ENCODE measurements at places on chromosomes 5 and 9. TPM values are rescaled to one million over a fixed set of nuclear protein-coding genes. Genes with fewer than 3 reads are reported as not detected.

Gene LCP2
- 0.22 TPM for total RNA-seq

Gene FRMD3
- not detected for total RNA-seq

Gene MEGF10
- total RNA-seq, result not detected

Gene DPH7
- total RNA-seq, result 27.5 TPM

Gene SLC46A2
- not detected for total RNA-seq

Gene LRRC70
- 6.5 TPM for total RNA-seq

Gene PTPN3
- not detected for total RNA-seq

Gene GOLGA1
- total RNA-seq, result 14.2 TPM

Gene CD74
- 8,933 TPM for total RNA-seq

Gene ITGA1
- not detected for total RNA-seq

Gene ANGPTL2
- not detected for total RNA-seq

Gene SERINC5
- 2.6 TPM for total RNA-seq

Gene DAB2IP
- 1.3 TPM for total RNA-seq

Gene LSM11
- total RNA-seq, result 6.5 TPM

Gene PHF24
- total RNA-seq, result not detected

Gene FOXD4L4
- 0.14 TPM for total RNA-seq

Gene CDKN2A
- 88.7 TPM for total RNA-seq

Gene NRARP
- total RNA-seq, result 1.4 TPM

Gene CDKN2AIPNL
- 51.7 TPM for total RNA-seq

Gene FREM1
- total RNA-seq, result not detected

Gene RANBP3L
- 0.18 TPM for total RNA-seq

Gene SGCD
- not detected for total RNA-seq

Gene CBY3
- not detected for total RNA-seq

Gene CATSPER3
- not detected for total RNA-seq

Gene KCNV2
- total RNA-seq, result 1.8 TPM

Gene POLR3G
- 32.9 TPM for total RNA-seq

Gene IL33
- not detected for total RNA-seq

Gene DCANP1
- total RNA-seq, result not detected

Gene C1QTNF3
- total RNA-seq, result 12.9 TPM
